Activated CD4-positive, alpha-beta T cell treated with anti-CD3 and anti-CD28 coated beads, Interleukin-2, amount 50 U/mL, for 24 hours (primary cell): ENCODE measurements at places on chromosomes 4 and X.

- no peak for DNase-seq
Measured at GRCh38 chr4:185838104-185838452, 26.1 kb upstream of the SORBS2 start.

DNA sequence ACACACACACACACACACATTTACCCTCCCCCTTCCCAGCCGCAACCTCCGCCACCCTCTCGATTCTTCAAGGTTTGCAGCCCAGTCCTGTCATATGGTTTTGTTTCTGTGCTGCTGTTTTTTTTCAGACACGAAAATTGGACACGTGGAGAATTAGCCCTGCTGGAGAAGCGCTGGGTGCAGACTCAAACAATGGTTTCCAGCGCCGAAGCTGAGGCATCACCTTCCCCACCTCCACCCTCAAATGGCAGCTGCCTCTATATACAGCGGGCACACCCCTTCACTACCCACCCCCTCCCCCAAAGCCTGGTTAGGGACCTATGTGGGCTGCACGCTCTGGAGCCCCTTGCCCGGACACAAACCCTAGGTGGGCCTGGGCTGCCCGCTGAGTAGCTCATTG, 87.9 kb downstream of the BCOR start:
- no peak for DNase-seq

- DNase-seq: no peak
Measured at GRCh38 chrX:72276478-72276953, 532 bp downstream of the RPS4X start.

- no peak for DNase-seq
Measured at GRCh38 chrX:136228839-136229207, 22.4 kb downstream of the MAP7D3 start.

- DNase-seq: no peak
Measured at GRCh38 chrX:48520976-48521352, 644 bp upstream of the EBP start.

- no peak for DNase-seq
Measured at GRCh38 chr4:147011411-147011810, 65.7 kb upstream of the TTC29 start.

DNA sequence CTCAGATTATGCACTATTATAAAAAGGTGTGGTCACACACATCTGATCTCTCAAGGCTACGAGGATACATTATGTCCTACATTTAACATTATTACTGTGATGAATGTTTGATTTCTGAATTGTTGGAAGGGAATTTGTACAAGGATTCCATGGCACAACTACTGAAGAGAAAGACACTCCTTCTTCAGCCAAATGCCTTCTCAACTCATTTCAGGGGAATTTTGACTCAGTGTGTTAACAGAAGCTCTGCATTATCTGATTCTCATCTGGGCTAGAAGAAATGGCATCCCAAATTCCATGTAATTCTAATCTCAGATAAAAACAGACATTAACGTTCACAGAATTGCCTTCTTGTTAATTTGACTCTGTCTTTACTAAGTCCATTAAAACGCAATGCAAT, 477.7 kb downstream of the PDGFC start:
- no peak for DNase-seq

- no peak for DNase-seq
Measured at GRCh38 chrX:154019061-154019621, 561 bp downstream of the IRAK1 start.

DNA sequence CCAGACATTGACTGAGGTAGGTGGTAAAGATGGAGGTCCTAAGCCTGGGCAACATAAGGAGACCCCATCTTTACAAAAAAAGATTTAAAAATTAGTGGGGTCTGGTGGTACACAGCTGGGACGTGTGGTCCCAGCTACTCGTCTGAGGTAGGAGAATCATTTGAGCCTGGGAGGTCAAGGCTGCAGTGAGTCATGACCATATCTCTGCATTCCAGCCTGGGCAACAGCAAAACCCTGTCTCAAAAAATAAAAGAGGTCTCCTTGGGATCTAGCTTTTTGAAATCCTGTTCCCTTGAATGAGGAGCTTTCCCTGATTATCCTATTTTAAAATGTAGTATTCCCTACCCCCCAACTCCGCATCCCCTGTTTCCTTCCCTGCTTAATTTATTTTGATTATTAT, 78.7 kb upstream of the OGT start:
- no peak for DNase-seq

DNA sequence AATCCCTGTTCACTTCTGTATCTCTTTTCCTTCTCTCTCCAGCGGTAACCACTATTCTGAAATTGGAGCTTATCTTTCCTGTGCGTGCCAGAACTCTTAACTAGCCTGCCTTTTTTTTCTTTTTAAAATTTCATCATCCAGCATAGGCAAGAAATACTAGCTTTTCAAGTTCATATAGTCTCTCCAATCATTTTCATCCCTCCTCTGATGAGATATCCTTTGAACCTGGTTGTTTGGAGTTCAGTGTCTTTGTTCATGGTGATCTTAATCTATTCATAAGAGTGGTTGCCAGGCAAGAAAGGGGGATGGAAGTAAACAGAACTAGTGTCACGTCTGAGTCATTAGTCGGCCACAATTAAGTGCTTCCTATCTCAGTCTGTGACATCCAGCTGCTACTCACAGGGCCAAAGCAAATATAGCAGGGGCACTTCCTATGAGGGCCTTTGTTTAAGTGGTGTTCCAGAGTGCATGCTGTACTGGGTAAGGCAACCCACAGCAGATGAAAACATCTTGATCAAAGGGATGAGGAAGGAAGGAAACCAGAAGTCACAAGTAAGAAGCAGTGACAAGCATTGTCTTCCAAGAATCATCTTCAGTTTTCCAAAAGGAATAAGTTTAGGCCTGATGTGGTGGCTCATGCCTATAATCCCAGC, 56.4 kb upstream of the XIAP start:
- no peak for DNase-seq

DNA sequence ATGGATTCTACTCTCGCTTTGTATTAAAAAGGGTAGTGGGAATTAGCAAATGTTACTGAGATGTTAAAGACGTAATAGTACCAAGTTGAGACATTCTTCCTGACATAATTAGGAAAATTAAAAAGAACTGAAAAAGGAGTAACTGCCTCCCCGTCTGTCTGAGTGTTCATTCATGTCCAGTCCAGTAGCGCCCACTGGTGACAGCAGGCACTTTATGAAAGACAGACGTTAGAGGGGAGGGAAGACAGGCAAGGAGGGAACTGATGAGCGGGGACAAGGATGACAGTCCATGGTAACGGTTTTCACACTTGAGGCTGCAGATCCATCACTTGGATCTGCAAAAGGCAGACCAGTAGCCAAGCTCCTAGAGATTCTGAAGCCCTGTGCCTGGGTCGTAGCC, 326.7 kb downstream of the STK32B start:
- no peak for DNase-seq

DNA sequence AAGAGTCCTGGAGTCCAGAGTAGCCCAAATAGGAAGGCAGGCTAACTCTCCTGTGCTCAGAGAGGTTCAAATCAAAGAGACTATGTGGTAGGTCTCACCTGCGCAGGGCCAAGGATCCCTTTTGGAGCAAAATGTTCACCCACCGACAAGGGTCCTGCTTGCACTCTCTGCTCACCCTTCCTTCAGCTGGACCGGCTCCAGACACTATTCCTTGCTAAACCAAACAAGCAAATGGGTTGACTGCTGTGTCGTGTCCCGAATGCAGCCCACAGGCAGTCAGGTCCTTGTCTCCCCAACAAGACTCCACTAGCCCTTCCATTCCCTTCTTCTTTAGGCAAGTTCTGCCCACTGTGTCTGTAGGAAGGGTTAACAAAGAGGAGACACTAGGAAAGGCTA, 760 bp downstream of the TRMT2B start:
- no peak for DNase-seq

GRCh38 chr4:177155454-177155853, 154.2 kb upstream of the NEIL3 start:
- no peak for DNase-seq

DNA sequence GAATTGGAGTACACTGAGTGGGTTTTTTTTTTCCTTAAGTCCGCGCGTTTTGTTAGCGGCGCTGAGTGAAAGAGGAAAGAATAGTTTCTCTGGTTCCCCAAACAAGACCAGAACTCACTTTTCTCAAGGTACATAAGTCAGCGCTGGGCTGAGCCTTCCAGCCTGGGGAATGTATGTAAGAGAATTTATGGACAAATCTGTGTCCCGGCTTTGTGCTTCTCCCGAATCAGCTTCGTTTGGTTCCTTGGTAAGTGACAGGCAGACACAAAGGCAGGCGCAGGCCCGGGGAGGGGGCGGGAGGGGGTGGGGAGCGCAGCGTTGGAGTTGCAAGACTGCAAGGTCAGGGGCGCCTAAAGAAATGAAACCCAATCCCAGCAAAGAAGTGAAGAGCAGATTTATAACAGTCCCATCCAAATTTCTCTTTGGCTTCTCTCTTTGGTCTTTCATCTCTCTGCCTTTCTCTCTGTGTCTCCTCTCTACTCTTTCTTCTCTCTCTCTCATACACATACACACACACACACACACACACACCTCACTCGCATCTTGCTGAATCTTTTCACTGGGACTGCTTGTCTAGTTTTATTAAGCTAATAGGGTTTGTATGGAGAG, 981 bp downstream of the TET2 start:
- peak; percentile 11 for DNase-seq

DNA sequence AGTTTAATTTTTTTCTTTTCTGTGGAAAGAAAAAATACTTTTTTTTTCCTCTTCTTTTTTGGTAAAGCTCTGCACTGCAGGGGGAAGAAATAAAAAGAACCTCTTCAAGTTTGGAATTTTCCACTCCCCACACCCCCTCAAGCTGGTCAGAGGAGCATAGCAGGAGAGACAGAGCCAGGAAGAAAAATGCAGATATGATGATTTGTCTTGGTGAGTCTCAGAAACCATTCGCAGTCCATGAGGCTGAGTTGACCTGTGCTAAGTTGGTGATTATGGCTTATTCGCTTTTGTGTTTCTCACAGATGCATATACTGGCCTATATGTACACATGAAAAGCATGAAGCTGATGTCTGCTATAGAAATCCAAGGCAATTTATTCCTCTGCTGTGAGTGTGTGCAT, 205.9 kb downstream of the LDB2 start:
- no peak for DNase-seq

GRCh38 chrX:74371425-74372222, 49.7 kb upstream of the SLC16A2 start:
- no peak for DNase-seq

DNA sequence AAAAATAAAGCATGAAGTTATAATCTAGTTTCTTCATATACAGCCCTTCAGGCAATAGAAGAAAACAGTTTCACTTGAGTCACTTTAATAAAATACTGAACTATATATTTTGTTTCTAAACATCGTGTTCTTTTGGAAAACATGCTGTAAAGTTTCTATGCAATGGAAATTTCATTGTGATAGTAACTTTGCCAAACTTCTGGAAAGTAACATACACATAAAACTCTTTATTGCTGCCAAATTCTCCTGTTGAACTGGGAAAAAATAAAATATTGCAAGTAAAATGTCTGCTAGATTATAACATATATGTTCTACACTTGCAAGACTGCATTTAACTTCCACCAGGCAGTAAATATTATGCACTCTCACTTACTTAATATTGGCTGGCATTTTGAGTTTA, 635.4 kb downstream of the SPRY1 start:
- DNase-seq: no peak

- no peak for DNase-seq
Measured at GRCh38 chr4:157587681-157588423, 367.3 kb downstream of the GRIA2 start.

- DNase-seq: no peak
Measured at GRCh38 chr4:179225594-179225993, 1783.4 kb upstream of the AGA start.

- no peak for DNase-seq
Measured at GRCh38 chrX:154123241-154124219, 20.5 kb upstream of the OPN1LW start.

DNA sequence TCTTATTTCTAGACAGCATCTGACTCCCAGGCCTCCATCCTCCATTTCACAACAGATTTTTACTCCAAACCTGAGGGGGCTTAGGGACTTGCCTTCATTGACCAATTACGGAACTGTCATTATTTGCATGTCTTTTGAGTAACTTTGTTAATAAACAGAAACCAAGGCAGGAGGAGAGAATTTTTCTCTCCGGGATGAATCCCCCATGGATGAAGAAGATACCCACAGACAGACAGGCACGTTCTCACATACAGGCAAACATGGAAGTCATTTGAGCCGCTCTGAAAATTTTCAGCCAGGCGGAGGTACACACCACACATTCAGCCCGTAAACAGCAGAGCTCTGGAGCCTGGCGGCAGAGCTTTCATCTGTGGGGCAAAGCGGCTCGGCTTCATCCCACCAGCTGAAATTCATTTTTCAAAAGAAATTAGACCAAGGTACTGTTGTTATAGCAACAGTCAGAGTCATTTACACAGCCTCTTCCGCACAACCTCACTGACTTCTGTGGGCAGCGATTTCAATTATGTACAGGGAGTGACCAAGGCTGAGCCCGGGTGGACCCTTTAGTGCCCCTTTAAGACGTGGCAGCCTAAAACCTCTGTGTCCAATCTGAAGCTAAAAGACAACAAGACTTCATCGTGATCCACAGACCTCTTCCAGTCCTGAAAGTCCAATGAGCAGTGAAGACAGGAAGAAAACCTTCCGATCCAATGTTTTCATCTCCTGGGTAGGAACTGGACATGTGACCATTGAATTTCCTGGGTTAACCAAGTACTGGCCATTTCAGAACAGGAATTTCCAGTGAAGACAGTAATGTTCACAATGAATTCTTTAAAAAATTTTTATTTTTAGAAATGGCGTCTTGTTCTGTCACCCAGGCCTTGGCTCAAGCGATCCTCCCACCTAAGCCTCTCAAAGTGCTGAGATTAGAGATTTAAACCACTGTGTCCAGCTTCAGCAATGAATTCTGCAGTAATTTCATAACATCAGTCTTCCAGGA, 237.0 kb downstream of the MGST2 start:
- DNase-seq: no peak

DNA sequence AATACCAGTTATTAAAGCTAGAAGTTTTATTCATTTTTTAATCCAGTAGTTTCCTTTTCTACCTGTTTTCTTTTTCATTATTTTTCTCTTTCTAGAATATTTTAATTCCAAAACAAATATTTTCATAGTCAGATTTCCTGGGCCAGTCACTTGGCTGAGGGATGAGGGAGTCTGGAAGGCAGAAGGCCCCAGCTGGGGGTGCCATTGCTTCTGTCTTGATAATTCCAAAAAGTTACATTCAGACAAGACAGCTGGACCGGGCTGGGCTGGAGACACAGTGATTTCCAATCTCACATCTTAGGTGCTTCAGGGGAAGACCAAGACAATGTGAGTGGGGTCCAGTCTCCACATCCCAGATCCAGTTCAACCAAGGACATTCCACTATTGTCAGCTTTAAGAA, 263.5 kb downstream of the TMA16 start:
- no peak for DNase-seq

GRCh38 chrX:56130031-56130430, 102.1 kb upstream of the KLF8 start:
- DNase-seq: no peak
